Activated T-cell treated with anti-CD3 and anti-CD28 coated beads, Interleukin-2, amount 50 U/mL, for 48 hours (primary cell): ENCODE measurements at places on chromosomes 16 and 17.
A peak's percentile ranks its signal among the peaks of the same experiment; 100 is the strongest.

DNA sequence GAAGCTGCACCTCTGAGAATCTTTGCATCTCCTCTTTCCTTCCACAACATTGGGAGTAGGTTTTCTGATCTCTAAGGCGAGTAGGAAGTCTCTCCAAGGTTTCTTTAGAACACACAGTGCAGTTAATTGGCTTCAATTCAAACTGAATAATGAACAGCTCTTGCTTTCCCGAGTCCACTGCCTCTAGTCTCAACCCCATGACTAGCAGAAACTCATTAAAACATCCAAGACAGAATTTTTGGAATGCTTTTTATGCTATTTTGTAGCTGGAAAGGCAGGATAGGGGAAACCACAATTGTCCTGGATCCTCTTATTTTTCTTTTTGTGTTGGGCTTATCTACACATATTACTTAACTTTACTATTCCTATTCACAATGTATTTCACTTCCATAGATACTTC, 206.6 kb downstream of the CDH8 start:
- no peak for DNase-seq

GRCh38 chr16:72138064-72138572, 33.8 kb downstream of the PMFBP1 start:
- DNase-seq: no peak

- DNase-seq: peak; percentile 64
Measured at GRCh38 chr17:17783116-17783824, 53.5 kb downstream of the SREBF1 start.

- DNase-seq: peak; percentile 50
Measured at GRCh38 chr17:73591296-73592078, 52.8 kb downstream of the SDK2 start.

- no peak for DNase-seq
Measured at GRCh38 chr17:42871647-42872046, 20.6 kb downstream of the AOC3 start.

- no peak for DNase-seq
Measured at GRCh38 chr16:16143038-16143763, 80.1 kb downstream of the ABCC6 start.

DNA sequence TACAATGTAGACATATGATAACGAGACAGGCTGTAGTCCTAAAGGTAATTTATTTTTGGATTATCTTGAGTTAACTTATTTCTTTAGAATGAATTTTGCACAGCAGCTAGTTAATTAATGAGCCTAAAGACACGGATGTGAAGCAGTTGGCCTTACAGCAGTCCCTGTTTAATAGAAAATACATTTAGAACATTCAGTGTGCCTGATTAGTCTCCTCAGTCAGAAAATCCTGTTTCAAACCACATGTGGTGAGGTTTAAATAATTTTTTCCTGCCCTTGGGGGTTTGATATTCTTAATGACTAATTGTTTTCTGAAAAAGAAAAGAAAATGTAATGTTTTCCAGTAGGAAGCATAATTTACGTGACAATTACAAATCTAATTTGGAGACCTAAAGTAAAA, 494.2 kb upstream of the CDH8 start:
- DNase-seq: no peak

DNA sequence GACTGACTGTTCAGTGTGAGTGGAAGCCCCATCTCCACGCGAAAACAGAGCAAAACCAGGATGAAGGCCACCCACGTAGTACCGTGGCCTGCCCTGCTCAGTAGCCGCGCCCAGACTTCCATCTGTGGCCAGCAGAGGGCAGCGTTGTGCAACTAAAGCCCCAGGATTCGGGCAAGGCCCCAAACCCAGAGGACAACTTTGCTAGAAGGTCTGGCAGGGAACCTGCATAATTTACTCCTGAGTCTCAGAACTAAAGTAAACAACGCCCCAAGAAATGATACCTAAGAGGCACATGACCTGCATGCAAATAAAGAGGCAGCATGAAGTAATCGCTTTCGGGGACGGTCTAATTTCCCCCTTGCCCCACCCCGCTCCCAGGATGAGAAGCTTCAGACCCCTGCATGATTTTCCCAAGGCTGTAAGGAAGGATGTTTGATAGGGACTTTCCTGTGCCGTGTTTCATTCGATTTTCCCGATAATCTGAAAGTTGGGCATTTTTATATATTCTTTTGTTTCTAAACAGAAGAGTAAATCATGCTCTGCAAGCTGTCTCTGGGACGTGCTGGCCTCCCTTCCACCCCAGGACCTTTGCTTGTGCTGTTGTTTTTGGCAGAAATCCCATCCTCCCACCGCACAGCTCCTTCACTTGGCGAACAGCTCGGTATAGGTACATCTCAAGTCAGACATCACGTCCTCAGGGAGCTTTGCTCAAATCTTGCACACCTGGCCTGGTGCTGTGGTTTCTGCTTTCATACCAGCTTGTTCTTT, 18.6 kb downstream of the HSBP1 start:
- peak; percentile 89 for DNase-seq

- DNase-seq: no peak
Measured at GRCh38 chr17:34671191-34671590, 91.8 kb downstream of the TMEM132E start.

DNA sequence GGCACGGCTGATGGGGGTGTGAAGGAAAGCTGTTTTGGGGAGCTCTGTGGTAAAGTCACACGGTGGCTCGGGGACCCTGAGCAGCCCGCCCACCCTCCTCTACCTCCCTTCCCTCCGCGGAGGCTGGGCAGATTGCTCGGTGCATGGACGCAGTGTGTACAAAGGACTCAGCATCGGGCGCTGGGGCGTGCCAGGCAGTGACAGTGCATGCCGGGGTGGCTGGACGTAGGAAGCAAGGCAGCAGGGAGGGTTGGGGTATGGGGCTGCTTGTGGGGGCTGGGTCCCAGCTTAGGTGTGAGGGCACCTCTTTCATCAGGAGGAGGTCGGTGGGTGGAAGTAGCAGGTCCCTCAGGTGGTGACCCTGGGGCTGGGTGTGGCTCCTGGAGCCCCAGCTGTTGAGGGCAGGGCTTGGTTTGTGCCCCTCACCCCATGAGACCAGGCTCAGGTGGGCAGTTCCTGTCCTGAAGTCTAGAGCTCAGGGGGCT, 159.9 kb upstream of the GSE1 start:
- no peak for DNase-seq

DNA sequence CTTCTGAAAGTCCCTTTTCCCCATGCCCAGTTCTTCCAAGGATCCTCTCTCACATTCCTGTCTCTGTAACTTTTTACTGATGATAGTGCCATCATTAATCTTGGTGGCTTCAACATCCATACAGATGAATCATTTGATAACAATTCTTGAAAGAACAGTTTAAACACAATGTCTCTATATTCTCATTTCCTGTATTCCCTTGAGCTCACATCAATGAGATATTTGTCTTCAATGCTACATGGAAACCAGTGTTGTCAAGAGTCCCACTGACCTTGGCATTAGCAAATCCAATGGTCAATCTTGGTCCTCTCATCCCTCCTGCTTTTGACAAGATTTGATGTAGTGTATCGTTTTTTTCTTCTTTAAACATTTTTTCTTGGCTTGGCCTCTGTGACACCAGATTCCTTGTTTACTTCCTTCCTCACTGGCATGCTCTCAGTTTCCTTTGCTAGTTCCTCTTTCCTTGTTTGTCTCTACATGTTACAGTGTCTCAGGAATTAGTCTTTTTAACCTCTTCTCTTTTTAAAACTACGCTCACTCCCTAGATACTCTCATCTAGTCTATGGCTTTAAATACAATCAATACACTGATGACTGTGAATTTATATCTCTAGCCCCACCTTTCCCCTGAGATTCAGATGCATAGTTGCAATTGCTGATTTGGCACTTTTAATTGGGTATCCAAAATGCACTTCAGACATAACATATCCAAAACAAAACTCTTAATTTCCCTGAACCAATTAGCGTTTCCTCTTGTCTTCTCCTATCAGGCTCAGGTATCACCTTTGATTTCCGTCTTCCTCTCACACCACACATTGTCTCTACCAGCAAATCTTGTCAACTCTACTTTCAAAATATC, 134.0 kb downstream of the MYO1D start:
- no peak for DNase-seq
